ENCODE measurements at places on chromosomes 3 and 15.

- DNase-seq, result no peak
Measured at GRCh38 chr15:83558146-83558545, 95.8 kb upstream of the ADAMTSL3 start.

DNA sequence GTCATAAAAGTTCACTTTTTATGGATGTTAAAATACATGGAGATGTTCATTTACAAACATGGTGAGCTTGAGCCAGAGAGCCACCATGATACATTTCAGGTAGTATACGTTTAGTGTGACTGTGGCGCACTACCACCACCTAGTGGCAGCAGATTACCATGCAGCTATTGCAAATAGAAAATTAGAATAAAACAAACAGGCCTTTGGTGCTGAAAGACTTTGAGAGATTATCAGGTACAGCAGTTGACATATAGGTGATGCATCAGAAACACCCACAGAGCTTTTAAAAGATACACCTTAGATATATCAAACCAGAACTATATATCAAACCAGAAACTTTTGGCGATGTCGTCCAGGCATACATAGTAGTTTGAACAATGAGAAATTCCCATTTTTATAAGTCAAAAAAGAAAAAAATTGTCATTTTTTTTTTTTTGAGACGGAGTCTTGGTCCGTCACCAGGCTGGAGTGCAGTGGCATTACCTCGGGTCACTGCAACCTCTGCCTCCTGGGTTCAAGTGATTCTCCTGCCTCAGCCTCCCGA, 42.0 kb upstream of the ICE2 start:
- DNase-seq, result peak; percentile 75

DNA sequence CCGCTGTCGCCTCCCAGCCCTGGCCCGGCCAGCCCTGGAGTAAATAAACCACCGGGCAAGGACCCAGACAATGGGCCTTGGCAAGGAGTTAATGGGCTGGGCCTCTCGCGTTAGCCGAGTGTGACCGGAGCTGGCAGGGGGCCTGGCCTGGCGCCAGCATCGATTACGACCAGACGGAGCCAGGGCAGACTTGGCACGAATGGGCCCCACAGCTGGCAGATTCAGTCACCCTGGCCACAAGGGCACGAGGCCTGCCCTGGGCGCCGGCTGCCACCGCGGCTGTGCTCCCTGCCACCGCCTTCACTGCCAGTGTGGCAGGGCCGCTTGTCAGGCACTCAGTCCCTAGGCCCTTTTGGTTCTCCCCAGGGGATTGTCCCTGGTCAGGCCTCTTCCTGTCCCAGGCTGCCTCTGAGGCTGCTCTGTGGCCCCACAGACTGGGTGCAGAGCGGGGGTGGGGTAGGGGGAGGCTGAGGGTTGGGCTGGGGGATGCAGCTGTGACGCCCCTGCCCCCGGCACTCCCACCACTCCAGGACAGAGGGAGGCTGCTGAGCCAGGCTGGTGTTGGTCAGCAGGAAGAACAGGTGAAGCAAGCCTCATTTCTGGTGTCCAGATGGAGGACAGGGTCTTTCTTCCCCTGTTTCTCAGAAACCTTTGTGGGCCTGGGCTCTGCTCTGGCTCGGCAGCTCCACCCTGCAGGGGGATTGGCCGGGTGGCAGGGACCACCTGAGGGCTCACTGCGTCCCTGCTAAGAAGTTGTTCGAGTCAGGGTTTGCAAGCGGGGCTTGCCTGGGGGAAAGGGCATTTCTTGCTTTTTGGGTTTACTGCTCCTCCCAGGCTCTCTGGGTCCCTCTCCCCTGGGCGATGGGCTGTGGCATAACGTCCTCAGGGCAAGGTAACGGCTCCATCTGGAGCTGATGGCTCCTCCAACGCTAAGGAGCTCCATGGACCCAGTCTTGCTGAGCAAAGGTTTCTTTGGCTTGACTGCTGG, 30.5 kb upstream of the SRP14 start:
- no peak for DNase-seq

DNA sequence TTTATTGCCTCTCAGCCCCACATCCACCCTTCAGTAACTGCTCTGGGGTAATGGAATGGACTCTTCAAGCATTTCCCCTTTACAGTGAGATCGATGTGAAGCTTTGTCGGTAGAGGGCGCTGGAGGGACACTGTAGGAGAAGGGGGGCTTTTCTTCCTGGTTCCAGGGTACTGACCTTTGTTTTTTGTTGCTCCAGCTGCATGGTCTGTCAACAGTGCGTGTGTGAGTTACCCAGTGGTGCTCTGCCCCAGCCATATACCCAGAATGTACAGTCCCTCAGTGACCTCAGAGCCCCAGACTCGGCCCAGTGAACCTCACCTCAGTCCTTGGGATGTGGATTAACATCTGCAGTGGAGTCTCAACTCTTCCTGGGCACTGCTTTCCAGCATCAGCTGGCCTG, 180.3 kb upstream of the TSC22D2 start:
- peak; percentile 15 for DNase-seq

- DNase-seq, result no peak
Measured at GRCh38 chr3:31831591-31831990, 149.5 kb downstream of the OSBPL10 start.

DNA sequence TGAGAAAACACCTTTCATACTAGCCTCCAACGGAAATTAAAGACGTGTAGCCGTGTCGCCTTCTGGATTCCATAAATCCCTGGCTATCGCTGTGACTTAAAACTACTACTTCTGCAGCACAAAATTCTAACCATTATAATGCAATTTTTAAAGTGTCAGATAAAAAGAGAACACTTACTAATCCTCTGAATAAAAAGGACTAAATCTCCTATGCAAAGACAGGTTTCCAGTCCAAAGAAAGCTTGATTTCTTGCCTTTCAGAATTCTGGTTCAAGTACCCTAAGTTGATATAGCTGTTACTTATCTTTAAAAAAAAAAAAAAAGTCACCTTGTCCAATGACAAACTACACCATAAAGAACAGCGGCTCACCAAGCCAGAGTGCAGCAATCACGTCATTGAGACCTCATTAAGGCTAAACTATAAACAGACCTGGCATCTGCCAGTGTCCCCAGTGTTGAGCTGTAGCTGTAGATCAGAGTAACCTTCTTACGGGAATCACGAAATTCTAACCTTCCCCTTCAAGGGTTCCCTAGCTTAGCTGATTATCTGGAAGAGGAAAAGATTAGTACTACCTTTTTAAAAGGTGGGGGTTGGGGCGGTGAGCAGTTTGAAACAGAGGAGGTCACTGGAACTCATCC, 2.2 kb downstream of the ABCC5 start:
- no peak for DNase-seq

- DNase-seq, result no peak
Measured at GRCh38 chr15:37056177-37057121, 43.9 kb downstream of the MEIS2 start.

- DNase-seq, result no peak
Measured at GRCh38 chr15:70345251-70346019, 247.7 kb upstream of the TLE3 start.

Measured in CD4-positive, alpha-beta T cell treated with Interferon alpha-2 for 1 hour (primary cell).